DMS153 (cell line): ENCODE measurements at places on chromosomes 6 and 20.
A peak's percentile ranks its signal among the peaks of the same experiment; 100 is the strongest.

DNA sequence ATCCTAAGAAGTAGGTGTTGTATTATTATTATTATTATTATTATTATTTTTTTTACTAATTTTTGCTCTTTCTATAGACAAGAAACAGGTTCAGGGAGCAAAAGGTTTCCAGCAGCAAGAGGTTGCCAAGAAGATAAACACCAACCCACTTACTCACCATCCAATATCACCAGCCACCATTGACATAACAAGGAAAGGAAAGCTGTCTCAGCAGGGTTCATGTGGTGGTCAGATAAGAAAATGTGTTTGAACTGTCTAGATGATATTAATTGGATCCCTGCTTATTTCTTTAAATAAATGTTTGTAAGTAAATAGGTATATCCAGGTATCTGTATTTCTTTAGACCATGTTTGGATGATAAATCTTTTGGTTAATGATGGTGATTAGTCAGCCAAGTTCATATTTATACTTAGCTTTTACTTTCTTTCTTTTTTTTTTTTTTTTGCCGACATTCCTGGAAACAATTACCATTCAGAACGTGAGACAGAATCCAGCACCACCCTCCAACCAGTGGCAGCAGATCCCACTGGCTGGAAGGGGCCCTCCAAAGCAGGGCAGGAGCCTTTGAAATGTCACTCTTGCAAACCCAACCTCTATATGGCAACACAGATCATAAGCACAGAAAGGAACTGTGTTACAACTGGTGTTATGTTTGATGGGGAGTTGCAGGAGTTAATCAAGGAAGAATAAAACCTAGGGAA, 139.2 kb upstream of the ECI2 start:
- no peak for DNase-seq

- no peak for DNase-seq
Measured at GRCh38 chr6:13220266-13220665, 108.1 kb downstream of the TBC1D7 start.

- DNase-seq = no peak
Measured at GRCh38 chr6:42333612-42334011, 116.0 kb upstream of the MRPS10 start.

DNA sequence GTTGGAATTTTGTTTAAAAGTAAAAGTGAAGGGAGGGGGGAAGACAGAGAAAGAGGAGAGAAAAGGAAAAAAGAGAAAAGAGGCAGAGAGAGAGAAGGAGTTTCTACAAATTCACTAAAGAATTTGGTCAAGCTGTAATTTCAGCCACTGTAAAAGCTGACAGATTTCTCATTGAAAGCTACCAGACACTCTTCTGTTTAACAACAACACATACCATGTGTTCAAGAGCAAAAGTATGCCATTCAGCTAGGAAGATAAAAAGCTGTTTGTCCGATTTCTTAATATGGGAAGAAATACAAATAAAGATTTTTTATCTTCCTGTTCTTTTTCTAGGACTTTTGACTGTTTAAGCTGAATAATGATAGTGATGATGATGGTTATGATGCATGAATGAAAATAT, 204.8 kb upstream of the RSPO3 start:
- DNase-seq = no peak

GRCh38 chr6:14709066-14709670, 536.7 kb upstream of the JARID2 start:
- no peak for DNase-seq

DNA sequence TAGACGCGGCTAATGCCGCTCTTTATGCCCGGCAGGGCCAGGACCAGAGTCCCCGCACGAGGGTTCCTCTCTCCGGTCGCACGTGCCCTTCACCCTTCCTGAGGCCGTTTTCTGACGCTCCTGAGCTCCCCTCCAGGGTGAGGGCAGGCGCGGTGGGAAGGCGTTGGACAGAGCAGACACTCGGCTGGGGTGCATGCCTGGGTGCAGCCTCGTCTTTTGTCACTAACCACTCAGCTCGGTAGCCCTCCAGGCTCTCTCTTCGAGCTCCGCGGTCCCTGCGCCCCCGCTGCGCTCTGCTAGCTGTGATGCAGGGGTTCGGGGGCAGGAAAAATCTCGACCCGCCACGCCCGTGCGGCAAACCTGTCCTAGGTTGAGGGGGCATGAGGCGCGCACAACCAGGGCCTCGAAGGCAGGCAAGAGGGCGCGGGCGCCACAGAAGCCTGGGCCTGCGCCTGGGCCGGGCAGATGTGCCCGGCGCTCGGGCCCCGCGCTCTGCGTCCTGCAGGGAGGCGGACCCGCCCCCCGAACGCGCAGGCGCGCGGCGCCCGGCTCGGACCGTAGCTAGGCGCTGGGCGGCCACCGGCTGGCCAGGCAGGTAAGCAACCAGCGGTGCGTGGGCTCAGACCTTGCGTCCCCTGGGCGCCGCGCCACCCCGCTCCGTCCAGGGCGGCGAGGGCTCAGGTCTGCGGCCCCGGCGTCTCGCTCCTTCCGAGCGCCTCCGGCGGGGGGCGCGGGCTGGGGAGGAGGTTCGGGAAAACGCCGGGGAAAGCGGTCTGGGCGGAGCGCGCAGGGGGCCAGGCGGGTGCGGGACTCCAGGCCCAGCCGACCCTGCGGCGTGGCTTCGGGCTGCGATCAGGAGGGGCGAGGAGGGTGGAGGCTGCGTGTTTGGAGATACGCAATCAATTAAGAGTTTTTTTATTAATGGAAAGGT, at the start of gene L3MBTL1:
Gene L3MBTL1, plus strand, starts transcription at position 548 of the 931 bp plus-strand sequence. CDS start 5,807 bp downstream, outside the sequence.
- DNase-seq = no peak

- DNase-seq = no peak
Measured at GRCh38 chr6:160431791-160432404, 83.7 kb downstream of the SLC22A3 start.

- DNase-seq = peak; percentile 69
Measured at GRCh38 chr6:93735099-93735498, 315.7 kb upstream of the EPHA7 start.

DNA sequence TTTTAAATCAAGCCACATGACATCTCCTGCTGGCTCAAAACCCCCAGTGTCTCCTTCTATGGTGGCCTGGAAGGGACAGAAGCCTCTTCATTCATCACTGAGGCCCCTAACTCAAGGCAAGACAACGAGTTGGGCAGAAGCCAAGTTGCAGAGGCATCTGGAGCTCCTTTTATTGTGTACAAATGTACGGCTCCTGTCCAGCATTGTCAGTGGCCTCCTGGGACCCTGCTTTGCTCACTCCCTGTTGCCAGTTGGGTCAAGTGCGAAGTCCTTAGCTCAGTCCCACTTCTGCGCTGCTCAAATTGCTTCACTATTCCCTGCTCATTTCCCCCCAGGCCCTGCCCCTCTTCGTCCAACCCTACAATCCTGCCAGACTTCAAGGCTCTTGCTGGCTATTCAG, 181.2 kb upstream of the PMEPA1 start:
- no peak for DNase-seq

GRCh38 chr6:152948150-152948768, 34.6 kb downstream of the FBXO5 start:
- no peak for DNase-seq

- no peak for DNase-seq
Measured at GRCh38 chr20:6122111-6122872, 538 bp downstream of the FERMT1 start.

DNA sequence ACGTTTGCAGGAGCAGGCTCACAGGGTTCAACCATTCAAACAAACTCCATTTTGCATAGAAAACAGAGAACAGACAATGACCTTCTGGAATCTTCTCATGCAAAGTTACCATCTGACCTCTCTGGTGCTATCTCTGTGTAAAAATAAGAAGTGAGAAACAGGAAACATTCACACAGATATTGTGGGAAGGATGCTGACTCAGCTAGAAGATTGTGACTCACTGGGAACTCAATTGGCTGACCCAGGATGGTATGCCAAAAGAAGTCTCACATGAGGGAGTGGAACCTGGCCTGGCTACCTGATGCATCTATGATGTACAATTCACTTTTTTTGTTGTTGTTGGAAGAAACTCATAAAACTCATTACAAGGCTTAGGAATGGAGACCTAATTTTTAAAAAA, 61.1 kb upstream of the TBX18 start:
- DNase-seq = no peak

- no peak for DNase-seq
Measured at GRCh38 chr20:34269996-34270627, 28.9 kb downstream of the ASIP start.
